ENCODE measurements at places on chromosomes 2 and 18.
A peak's percentile ranks its signal among the peaks of the same experiment; 100 is the strongest.

DNA sequence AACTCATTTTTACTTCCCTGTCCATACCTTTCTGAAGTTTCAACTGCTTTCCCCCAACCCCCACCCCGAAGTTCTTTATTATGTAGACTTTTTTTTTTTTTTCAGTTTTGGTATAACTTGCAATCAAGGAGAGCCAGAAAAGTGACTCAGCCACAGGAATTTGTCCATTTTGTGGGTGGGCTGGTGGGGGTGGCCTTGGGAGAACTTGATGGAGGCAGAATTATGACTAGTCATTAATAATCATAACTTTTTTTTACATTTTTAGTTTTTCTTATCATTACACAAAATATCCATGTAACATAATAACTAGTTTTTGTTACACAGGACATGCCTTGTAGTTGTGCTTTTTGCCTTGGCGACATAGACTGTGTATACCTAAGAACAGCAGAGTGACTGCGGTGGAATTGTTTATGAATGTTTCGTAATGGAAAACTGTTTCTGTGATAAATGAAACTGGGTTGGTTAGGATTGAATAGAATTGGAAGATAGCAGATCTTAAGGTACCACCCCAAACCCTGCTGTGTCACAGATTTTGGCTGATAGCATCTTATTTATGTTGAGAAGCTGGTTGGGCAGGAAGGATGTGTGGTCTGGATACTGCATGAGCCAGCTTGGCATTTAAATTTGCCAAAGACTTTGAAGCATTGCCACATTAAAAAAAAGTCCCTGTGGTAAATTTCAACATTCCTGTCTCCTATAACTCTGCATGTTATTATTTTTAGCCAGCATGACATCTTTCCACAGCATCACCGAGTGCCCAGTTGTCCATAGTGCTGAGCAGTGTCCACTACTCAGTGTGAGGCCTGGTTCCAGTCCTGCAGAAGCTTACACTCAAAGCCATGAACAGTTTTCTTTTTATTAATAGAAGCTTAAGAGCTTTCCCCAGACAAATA lies 30.7 kb downstream of the LYPD6B start:
- peak; percentile 20 for DNase-seq

DNA sequence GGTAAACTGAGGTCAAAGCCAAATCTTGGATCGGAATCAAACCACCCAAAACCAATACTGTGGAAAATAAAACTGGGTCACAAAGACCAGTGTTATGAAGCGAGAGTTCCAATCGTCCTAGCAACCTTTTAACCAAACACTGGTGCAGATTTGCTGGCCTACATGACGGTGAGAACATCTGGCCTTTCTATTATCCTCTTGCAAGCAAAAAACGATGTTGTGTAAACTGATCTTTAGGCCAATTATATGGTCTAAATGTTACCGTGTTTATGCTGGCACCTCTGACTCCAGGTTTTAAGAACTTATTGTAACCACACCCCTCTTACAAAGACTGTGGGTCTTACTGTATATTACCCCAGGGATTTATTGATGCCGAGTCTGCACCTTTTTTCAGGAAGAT lies 145.9 kb downstream of the GFPT1 start:
- DNase-seq: no peak

DNA sequence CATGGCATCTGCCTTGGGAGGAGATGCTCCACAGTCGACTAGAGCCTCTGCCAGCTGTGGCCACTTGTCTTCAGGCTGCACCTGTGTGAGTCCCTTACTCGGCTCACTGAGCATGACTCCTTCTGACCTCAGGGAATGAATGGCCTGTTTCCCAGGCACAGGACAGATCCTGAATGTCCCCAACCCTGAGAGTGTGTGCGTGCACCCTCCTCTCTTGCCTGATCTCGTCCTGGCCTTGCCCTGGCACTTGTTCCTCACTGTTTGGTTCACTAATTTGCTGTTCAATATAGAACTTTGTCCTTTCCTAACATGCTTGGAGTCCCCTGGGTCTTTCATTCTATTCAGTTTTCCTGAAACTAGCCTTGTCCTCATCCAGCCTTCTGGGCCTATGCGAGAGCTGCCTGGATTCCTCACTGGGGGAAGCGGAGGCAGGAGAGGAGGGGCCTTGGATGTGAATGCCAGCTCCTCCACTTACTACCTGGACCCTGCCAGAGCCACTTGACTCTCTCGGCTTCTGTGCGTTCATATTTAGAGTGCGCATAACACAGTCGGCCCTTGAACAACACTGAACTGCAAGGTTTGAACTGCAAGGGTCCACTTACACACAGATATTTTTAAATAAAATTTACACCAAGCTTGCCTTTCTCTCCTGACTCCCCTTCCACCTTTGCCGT lies 184.8 kb downstream of the ACKR3 start:
- no peak for DNase-seq

- DNase-seq: no peak
These were observed 5.8 kb downstream of the DLX2 start for GRCh38 chr2:172096626-172097547.

- no peak for DNase-seq
These were observed 73.0 kb downstream of the FARSB start for GRCh38 chr2:222582928-222583327.

GRCh38 chr2:114368705-114369104 lies 73.7 kb upstream of the DPP10 start:
- DNase-seq: no peak
